Uterus (tissue), 4 donors: ENCODE measurements at places on chromosomes 3 and 15.
A peak's percentile ranks its signal among the peaks of the same experiment; 100 is the strongest.

DNA sequence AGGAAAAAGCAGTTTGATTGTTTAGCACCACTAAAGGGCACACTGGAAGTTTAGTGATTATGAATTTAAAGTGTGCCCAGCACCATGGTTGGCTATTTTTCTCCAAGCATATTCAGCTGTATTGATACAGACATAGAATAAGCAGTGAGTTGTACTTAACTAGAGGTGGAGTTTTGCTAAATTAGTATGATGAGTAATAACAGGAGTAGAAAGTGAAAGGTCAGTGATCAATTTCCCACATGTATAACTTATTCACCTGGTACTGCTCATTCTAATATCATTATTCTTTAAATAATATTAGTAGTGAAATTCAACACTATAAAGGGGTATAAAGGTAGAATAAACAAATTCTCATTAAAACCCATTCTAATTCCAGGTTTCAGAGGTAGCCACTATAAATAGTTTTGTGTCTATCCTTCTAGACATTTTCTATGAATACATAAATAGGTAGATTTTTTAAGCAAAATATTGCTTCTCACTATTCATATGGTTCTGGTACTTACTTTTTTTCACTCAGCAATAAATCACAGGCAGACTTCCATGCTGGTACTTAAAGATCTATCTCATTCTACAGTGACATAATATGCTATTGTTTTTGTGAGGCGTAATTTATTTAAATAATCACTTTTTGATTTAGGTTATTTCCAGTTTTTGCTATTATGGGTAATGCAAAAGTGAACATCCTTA, 732.9 kb downstream of the VGLL3 start:
- DNase-seq = no peak

- DNase-seq = no peak
Measured at GRCh38 chr15:43361313-43361903, 9.4 kb downstream of the ZSCAN29 start.

GRCh38 chr15:63250312-63250965, 27.0 kb upstream of the APH1B start:
- DNase-seq = no peak

DNA sequence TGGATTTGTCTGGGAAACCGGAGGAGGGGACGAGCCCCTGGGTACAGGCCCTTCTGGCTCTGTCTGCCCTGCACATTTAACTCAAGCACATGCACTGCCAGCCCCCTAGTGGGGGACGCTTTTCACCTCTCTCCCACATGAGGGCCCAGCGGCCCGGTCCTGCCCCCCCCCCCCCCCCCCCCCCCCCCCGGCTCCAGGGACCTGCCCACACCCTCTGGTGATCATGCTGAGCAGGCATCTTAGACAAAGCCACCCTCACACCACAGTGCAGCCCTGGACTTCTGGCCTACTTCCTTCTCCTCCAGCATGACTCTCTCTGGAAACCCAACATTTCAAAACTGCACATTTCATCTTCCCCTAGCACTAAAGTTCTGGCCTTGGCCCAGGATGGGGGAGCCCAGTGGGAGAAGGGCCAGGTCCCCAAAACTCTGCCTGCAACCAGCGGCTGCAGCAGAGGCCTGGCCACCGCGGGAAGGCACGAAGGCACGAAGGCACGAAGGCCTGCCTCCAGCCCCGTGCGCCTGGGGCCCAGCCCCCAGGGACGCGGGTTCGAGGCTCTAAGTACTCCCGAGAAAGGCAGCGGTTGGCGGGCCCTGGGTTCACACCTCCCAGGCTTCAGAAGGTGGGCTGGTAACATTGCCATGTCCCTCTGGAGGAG, 14.1 kb downstream of the KLF15 start:
- peak; percentile 16 for DNase-seq

GRCh38 chr15:26773067-26773877, 406 bp upstream of the GABRB3 start:
- no peak for DNase-seq

- DNase-seq = no peak
Measured at GRCh38 chr3:68090571-68090970, 436.2 kb upstream of the SUCLG2 start.
